ENCODE measurements at places on chromosomes 3 and 15.

DNA sequence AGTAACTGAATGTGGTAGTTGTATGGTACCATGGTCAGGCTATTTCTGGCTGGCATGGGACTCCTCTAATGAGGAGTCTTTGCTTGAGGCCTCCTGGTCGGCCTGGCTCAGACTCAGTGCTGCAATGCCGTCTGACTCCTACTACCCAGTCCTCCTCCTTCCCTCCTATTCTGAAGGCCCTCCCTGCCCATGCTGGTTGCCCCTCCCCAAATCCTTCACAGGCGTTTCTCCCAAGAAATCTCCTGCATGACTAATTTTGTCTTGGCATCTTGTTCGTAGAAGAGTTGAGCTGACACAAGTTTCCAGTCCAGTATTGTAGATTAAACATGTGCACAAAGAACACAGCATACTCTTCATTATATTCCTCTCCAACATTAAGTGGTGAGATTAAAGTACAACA is 115.5 kb downstream of the NFKBIZ start:
- DNase-seq = no peak

DNA sequence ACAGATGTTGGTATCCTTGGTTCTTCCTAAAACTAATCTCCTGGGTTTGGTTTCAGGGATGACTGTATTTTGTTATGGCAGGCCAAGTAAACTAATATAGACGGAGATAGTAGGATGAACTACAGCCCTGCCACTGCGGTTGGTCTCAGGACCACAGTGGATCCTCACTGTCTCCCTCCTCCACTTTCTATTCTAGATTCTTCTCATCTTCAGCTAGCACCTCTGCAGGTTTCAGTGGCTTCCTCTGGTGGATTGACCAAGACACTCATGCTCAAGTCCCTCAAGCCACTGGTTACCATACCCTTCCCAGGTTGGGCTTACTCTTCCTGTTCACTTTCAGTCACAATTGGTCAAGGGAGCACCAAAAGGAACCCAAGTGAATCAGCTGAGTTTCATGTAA is 71.1 kb upstream of the CLDN18 start:
- no peak for DNase-seq

GRCh38 chr3:8984526-8984925 is 21.3 kb upstream of the RAD18 start:
- DNase-seq = no peak

DNA sequence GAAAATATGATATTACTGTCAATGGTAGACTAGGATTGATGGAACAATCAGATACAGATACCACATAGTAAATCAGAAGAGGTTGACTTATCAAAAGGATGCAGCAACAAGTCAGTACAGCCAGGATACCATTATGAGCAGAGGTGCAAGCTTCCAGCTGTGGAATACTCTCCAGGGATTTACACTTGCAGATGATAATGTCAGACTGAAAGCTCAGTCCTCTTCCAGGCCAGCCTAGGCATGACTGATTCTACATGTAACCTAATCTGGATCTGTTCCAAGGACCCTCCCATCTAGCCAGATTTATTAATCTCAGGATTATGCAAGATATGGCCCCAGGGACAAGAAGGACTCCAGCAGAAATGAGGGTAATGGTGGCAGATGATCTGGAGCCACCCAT is 8.2 kb downstream of the FILIP1L start:
- no peak for DNase-seq

DNA sequence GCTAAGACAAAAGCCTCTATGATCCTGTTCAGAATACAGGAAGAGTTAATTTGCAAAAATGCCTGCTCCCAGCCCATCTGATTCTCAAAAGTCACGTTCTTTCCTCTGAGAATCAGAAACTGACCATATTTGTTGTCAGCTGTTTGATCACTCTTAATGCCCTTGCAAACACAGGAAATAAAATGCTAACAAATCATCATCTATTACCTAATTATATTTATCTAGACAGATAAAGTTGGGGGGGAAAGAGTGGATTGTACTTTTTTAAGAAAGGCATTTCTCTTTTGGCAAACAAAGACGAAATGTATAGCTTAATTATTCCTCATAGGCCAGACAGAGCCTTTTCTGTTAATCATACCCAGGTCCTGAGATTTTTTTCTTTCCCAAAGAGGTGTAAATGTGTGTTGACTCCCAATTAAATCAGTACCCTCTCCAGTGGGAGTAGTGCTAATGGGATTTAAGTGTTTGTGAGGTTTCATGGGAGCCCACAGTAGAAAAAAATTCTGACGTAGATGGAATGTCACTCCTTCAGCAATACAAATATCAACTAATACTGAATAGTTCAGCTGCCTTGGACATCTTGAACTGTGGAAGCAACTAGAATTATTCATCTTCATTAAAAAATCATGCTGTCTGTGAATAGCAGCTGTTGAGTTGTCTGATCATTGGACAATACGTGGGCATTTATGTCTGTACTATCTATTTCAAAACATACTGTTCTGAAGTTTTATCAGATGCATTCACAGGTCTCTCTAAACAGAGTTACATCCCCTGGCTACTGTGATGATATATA is 22.5 kb upstream of the BNIP2 start:
- no peak for DNase-seq

DNA sequence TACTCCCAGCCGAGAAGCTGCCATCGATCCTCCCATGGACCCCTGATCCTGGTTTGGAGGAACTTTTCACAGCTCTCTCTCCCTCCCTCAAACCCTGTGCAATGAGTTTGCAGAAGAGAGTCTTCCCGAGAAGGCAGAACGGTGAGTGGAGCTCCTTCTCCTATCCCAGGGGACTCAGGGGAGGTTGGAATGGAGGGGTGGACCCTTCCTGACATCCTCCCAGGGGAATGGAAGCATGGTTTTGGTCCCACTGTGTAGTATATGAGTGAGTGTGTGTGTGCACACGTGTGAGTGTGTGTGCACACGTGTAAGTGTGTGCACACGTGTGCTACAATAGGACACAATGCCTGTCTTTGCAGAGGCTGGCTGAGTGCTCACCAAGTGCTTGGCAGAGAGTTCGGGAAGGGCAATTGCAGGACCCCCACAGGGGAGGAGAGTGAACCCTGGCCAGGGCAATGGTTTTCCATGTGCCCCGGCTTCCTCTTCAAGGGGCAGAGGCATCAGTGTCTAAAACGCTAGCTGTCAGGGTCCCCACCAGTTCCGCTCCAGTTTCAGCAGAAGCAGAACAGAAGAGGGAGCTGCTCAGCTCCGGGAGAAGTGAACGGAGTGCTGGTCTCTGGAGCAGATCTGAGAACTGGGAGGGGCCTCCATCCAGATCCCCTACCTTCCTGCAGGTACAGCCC is 13.8 kb upstream of the IL16 start:
- DNase-seq = no peak

GRCh38 chr15:52727815-52728214 is 48.6 kb upstream of the ATOSA start:
- no peak for DNase-seq

DNA sequence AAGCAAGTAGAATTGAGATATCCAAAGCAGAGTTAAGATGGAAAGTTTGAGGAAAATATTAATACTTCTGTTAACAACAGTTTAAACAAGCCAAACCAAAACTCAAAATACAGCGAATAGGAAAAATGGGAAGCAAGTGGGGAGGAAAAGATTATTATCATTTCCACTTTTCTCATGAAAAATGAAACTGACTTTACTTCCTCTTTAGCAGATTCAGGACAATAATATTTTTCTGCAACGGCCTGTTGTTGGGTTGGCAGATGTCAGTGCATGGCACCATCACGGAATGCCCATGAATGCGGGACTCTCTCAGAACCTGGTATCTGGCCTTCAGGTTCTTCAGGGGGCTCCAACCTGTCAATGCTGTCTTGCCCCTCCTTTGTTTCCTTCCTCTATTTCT is 11.1 kb downstream of the ANKUB1 start:
- DNase-seq = no peak

DNA sequence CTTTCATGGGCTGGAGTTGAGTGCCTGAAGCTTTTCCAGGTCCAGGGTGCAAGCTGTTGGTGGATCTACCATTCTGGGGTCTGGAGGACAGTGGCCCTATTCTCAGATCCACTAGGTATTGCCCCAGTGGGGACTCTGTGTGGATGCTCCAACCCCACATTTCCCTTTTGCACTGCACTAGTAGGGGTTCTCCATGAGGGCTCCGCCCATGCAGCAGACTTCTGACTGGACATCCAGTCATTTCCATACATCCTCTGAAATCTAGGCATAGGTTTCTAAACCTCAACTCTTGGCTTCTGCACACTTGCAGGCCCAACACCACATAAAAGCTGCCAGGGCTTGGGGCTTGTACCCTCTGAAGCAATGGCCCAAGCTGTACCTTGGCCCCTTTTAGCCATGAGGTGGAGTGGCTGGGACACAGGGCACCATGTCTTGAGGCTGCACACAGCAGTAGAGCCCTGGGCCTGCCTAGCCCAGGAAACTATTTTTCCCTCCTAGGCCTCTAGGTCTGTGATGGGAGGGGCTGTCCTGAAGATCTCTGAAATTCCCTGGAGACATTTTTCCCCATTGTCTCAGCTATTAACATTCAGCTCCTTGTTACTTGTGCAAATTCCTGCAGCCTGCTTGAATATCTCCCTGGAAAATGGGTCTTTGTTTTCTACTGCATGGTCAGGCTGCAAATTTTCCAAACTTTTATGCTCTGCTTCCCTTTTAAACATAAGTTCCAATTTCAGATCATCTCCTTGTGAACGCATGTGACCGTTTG is 6.0 kb upstream of the HACD2 start:
- DNase-seq = no peak

GRCh38 chr3:171262431-171262830 is 197.8 kb downstream of the TNIK start:
- no peak for DNase-seq

- peak; percentile 64 for DNase-seq
Observed at GRCh38 chr3:100710261-100710968, 1.1 kb downstream of the TFG start.

DNA sequence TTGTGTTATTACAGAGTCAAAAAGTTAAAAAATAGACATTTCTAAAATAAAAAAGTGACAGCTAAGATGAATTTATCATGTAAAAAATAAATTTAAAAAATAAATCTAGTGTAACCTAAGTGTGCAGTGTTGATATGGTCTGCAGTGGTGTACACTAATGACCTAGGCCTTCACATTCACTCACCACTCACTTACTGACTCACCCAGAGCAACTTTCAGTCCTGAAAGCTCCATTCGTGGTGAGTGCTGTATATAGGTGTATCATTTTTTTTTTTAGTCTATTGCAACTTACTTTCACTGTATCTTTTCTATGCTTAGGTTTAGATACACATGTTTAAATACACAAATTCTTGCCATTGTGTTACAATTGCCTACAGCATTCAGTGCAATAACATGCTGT is 459.4 kb upstream of the ROBO1 start:
- DNase-seq = no peak

DNA sequence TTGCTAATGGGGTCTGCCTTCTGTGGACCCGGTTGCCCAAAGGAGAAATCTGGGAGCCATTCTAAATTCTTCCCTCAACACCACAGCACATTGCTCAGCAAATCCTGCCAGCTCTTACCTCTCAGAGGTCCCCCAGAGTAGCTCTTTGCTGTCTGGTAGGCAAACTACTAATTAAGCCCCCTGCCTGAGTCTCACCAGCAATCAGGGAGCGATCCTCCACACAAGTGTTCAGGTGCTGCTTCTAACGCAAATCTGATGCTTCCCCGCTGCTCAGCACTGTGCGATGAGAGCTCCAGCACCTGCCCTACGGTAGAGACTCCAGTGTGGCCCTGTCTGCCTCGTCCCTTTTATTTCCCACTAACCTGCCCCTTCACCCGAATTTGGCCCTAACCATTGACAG is 60.5 kb downstream of the HCN4 start:
- no peak for DNase-seq

GRCh38 chr15:35690698-35691116 is 144.7 kb upstream of the DPH6 start:
- no peak for DNase-seq

DNA sequence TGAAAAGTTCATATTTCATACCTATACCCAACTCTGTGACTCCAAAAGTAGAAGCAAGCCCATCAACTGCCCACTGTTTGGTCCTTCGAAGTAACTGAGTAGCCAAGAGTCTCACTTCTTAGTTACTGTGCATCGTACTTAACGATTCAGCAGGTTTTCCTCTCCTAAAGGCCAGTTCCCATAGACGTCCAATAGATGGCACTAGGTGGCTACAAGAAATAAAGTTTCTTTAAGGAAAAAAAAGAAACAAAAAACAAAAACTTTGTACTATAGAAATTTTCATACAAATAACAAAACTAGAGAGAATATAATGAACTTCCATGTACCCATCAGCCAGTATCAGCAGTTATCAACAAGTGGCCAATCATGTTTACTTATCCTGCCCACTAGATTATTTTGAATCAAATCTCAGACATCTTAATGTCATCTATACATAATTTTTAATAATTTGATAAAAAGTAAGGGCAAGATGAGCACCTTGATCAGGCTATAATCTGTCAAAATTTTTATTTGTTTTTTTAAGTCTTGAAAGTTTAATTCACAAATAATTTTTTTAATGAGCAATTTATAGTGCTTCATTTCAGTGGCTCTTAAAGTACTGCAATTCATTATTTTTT is 63.8 kb upstream of the ACP3 start:
- peak; percentile 59 for DNase-seq

DNA sequence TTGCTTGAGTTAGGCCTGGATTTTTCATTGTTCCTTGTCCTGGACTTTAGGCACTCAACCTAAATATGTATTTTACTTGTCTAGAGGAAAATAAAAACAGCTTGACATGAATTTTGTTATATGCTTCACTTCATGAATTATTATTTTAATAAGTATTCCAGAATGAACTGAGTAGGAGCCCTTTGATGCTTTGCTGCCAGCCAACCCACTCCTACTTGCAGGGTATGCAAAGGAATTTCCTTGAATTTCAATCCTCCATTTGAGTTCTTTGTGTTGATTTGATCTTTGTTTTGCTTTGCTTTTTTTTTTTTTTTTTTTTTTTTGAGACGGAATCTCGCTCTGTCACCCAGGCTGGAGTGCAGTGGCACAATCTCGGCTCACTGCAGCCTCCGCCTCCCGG is 11.6 kb downstream of the ARL6IP5 start:
- no peak for DNase-seq

DNA sequence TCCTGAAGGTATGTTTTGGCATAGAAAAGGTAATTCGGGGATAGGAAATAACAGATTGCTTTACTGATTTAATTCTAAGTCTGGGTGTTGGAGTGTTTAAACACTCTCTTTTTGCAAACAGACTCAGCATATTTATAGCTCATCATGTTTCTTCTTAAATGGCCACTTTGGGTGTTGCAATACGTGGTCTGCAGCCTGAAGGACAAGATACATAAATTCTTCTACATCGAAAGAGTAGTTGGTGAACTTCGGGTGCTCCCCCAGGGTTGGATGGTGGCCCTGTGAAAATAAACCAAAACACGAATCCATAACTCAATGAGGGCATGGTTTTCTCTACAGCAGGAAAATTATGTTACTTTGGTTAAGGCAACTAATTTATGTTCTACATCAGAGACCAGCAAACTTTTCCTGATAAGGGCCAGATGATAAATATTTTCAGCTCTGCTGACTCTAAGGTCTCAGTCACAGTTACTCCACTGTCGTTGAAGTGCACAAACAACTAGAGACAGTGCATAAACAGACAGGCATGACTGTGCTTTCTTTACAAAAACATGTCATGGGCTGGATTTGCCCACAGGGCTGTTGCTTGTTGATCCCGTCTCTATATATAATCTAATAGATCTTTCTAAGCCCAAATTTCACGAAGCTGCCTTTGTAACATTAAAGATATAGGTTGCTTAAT is 35.9 kb downstream of the EOGT start:
- DNase-seq = no peak

- DNase-seq = peak; percentile 62
Observed at GRCh38 chr15:69668963-69669362, 216.3 kb downstream of the RPLP1 start.

GRCh38 chr3:134656211-134656800 is 5.5 kb upstream of the KY start:
- DNase-seq = no peak

- DNase-seq = peak; percentile 37
Observed at GRCh38 chr15:55254916-55255679, 34.5 kb downstream of the RAB27A start.

Data from GM10248 (cell line).